NCI-H345 (cell line): ENCODE measurements at places on chromosomes 12 and 14.
A peak's percentile ranks its signal among the peaks of the same experiment; 100 is the strongest.

- DNase-seq = no peak
Observed at GRCh38 chr12:88570103-88570502, 10.2 kb downstream of the KITLG start.

- DNase-seq = no peak
Observed at GRCh38 chr12:34336619-34337465, 314.5 kb downstream of the ALG10 start.

GRCh38 chr12:57822392-57823130 is 4.0 kb upstream of the AVIL start:
- DNase-seq = no peak

DNA sequence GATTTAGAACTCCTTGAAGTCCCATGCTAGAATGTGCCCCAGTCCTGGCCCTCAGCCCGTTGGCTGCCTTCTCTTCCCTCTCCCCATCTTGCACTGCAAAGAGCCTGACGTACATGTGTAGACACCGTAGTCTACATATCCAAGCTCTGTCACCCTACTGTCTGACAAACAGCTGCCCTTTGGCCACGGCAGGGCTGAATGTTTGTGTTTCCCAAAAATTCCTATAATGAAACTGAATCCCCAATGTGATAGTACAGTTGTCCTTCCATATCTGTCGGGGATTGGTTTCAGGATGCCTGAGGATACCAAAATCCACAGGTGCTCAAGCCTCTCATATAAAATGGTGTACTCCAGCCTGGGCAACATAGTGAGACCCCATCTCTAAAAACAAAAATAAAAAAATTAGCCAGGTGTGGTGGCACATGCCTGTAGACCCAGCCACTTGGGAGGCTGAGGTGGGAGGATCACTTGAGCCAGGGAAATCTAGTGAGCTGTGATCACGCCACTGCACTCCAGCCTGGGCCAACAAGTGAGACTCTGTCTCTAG is 12.3 kb upstream of the TFCP2 start:
- DNase-seq = no peak

- DNase-seq = no peak
Observed at GRCh38 chr12:65836419-65837197, 12.3 kb downstream of the HMGA2 start.

DNA sequence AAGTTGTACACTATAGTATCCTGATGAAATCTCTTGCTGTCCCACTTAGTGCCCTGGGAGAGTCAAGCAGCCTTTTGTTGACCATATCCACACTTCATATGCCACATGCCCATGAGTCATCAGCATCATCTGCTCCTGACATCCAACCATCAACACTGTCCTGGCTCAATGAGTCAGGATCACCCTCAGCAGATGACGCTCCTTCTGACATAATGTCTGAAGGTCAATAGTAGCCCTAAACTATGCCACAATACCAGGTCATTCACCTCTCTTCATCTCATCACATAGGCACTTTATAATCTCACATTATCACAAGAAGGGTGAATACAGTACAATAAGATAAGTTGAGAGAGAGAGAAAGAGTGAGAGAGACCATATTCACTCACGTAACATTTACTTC is 369.0 kb upstream of the FAR2 start:
- no peak for DNase-seq

DNA sequence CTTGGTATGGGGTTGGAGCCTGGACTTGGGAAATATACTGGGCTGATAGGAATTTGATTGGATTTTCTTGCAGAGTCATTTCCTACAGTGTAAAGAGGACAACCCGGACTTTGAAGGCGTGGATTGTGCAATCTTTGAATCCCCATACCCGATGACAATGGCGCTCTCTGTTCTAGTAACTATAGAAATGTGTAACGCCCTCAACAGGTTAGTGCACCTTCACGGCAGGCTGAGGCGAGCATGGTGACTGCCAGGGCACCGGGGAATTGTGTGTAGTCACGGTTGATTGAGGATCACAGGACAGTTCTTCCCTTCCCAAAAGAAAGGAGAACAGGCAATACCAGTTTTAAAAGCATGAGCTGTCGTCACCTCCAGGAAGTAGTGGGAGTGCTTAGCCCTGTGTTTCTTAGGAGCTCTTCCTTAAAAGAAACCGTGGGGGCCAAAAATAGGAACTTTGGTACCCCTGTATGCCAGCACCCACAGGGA is 58.3 kb downstream of the ANAPC7 start:
- DNase-seq = no peak

- no peak for DNase-seq
Observed at GRCh38 chr14:90288651-90289355, 32.5 kb downstream of the PSMC1 start.

DNA sequence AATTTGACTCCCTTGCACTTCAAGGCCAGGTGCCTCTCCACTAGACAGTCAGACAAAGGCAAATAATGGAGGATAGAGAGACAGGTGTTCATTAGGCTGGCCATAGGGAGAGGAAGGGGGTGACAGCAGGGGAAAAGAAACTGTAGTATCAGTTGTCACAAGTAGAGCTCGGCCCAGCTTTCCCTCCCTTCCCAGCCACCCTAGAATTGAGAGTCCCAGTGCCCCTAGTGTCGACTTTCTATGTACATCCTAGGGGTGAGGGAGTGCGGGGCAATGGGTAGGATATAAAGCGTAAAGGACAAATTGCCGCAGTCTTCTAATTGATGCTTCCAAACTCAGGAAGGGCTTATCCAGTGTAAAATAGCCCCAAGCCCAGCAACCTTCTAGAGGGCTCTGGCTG is 39.0 kb downstream of the BAZ2A start:
- DNase-seq = peak; percentile 64

DNA sequence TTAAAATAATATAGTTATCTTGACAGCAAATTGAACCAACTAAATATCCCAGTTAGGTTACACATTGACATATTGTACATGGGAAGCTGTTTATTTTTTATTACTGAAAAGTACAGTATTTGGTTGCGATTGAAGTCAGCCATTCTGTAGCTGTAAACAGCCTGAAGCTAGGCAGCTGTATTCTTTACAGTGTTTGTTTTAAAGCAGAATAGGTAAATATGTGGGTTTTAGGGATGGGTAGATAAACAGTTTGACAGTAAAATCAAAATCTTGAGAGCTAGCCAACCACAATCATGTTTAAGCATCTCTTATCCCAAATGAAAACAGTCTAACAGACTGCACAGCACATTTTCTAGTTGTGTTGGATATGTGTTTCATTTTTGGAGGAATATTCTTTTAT is 45.7 kb downstream of the TTC6 start:
- peak; percentile 34 for DNase-seq

DNA sequence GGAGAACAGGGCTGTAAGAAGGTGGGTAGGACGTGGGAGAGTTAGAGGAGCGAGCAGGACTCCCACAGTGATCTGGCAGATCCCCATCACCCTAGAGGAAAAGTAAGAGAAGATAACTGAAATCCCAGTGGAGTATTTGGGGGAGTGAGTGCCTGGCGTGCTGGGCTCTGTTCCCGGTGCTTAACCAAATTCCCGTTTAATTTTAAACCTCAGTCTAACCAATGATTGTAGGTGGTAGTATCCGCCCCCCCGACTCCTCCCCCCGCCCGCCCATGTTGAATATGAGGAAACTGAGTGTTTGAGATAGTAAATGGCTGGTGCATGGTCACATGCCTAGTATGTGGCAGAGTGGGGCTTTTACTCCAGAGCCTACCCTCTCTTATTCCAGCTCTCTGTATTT is 1.2 kb downstream of the TARBP2 start:
- DNase-seq = no peak

- peak; percentile 89 for DNase-seq
Observed at GRCh38 chr14:84442521-84442920, 1087.4 kb upstream of the FLRT2 start.

DNA sequence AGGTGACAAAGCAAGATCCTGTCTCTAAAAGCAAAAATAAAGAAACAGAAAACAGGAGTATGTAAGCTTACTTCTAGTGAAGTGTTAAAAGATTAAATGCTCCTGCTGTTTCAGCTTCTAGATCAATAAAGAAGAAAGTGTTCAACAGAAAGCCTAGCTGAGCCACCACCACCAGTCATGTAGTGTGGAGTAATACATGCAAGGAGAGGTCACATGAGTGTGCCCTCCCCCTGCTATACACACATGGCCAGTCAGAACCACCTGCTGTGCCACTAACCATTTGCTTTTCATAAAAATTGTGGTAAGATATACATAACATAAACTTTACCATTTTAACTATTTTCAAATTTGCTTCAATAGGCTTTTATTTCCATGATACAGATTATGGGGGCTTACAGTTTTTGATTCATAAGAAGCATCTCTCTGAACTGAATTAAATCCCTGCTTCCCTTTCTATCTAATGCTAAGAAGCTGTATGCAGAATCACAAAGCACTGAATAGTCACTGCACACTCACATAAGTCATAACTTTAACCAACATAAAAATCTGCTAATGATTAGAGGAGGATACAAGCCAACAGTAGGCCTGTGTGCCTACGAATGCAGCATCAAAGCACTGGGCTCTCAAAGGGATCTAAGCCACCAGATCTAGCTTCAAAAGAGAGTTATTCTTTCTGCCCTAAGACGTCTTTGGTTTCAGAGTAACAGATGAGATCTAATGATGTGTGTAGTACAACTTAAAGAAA is 515.5 kb downstream of the C12orf50 start:
- no peak for DNase-seq

- DNase-seq = no peak
Observed at GRCh38 chr12:7361265-7361664, 57.4 kb downstream of the ACSM4 start.

DNA sequence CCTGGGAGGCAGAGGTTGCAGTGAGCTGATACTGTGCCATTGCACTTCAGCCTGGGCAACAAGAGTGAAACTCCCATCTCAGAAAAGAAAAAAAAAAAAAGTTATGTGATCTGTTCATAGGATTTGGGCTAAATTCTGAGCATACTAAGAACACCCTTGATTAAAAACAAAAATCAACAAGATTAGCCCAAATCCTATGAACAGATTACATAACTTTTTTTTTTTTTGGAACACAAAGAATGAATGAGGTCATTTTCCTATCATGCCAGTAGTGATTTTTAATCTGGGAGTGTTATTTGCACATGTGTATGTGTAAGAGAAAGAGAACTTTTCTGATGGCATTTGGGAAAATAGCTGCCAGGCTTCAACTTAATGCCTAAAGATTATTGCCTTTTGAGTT is 208.7 kb downstream of the ERC1 start:
- DNase-seq = no peak

DNA sequence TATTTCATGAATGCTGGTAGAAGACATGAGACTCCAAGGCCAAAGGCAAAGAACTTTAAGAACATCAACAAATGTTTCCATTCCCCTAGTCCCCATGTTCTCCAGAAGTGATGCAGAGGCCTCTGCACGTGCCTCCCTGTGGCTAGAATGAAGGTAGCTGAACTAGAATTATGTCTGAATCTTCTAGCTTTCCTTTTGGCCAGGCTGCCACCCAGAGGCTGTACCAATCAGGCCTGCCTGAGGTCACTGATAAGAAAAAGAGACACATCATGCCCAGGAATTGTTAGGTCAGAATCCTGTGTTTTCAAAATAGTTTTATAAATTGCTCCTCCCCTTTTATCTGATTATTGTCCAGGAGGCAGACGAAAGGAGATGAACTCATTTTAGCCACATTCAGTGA is 188.0 kb upstream of the SLC16A7 start:
- DNase-seq = no peak

GRCh38 chr12:47774663-47775062 is 1.6 kb downstream of the SLC48A1 start:
- no peak for DNase-seq

- peak; percentile 19 for DNase-seq
Observed at GRCh38 chr12:113260127-113260526, 38.9 kb downstream of the TPCN1 start.

DNA sequence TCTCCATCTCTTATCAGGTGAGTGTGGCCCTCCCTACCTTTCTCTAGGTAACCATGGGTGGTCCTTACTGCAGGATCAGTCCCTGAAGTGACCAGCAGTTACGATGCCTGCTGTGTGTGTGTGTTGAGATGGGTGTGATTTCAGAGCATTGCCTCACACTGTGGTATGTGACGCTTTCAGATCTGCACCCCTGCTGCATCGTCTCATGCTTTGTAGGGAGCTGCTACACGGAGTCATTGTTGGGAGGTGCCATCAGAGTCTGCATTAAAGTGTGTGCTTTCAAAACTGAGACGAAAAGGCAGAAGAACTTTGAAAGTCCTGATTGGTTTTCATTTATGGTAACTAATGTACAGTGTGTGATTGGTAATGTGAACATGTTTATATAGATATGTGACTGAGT is 150.5 kb downstream of the PELI2 start:
- no peak for DNase-seq

DNA sequence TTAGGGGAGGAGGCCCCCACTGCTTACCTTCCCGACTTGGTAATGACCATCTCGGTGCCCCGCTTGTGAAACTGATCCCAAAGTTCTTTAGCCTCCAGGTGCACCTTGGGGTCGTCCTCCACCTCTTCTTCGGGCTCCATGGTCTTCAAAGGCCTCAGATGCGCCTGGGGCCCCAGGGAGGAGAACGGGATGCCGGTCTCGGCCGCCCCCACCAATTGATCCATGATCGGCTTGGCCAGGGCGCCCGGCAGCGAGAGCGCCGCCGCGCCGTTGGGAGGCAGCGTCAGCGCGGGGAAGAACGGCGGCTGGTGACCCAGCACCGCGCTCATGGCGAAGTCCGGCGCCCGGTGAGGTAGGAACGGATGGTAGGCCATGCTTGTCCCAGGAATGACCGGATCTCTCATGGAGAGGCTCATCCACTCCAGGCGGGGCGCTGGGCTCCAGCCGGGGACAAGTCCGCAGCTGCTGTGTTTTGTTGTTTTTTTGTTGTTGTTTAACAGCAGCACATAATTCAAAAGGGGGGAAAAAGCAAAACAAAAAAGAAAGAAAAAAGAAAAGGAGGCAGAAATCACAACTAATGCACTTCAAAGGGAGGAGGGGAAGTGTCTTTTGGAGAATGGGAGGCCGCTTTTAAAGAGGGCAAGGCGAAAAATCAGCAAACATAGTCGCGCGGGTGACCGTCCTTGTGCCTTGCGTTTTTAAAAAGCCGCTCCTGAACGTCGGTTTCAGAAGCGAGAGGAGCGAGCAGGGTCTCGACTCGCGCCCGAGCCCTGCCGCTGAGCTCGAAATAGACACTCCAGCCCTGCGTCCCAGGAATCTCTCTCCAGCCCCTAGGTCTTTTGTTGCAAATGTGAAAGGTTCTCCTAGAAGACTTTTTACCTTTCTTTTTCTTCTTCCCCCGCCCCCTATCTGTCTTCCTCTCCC is 928 bp downstream of the TBX3 start:
- peak; percentile 39 for DNase-seq

GRCh38 chr12:105876396-105876927 is 262.3 kb downstream of the NUAK1 start:
- no peak for DNase-seq

GRCh38 chr14:69214393-69214792 is 23.1 kb downstream of the EXD2 start:
- DNase-seq = no peak

DNA sequence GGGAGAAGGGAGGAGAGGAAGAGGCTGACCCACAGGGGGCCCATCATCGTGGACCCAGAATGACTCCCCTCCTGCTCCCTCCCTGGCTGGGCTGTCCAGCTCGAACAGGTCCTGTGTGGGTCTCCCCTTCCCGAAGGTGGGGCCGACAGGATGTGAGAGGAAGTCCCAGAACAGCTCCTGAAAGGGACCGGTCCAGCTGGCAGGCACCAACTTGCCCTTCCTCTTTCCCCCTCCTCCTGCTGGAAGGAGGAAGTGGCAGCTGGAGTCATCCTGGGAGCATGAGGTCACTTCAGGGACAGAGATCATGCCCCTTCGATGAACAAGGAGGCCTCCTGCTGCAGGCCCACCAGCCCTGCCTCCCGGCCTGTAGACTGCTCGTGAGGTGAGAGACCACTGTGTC is 35.0 kb upstream of the BEGAIN start:
- no peak for DNase-seq
